CD8-positive, alpha-beta memory T cell (primary cell): ENCODE measurements at places on chromosomes 16 and 17.

GRCh38 chr17:79513206-79513605 is 97.6 kb downstream of the RBFOX3 start:
- DNase-seq, result no peak

DNA sequence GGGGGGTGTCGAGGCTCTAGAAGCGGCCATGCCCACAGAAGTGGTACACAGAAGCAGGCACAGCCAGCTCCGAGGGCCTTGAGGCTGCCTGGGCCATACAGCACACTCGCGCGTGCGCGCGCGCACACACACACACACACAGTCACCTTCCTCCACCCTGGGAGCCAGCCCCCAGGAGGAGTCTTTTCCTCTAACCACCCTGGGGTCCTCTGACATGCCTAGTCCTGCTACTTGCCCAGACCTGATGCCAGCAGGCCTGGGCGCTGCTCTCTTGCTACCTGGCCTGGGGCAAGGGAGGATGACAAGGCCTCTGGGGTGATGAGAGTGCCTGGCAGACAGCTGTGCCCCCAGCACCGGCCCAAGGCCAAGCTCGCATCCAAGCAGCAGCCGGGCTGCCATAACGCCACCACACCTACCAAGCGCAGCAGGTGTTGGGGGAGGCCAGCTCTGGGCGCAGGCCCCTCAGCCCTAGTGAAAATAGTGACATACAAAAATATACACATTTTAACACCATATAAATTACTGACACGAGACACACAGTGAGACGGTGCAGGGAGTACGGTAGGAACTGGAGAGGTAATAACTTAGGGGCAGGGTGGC is 41.1 kb downstream of the TSC2 start:
- no peak for DNase-seq

DNA sequence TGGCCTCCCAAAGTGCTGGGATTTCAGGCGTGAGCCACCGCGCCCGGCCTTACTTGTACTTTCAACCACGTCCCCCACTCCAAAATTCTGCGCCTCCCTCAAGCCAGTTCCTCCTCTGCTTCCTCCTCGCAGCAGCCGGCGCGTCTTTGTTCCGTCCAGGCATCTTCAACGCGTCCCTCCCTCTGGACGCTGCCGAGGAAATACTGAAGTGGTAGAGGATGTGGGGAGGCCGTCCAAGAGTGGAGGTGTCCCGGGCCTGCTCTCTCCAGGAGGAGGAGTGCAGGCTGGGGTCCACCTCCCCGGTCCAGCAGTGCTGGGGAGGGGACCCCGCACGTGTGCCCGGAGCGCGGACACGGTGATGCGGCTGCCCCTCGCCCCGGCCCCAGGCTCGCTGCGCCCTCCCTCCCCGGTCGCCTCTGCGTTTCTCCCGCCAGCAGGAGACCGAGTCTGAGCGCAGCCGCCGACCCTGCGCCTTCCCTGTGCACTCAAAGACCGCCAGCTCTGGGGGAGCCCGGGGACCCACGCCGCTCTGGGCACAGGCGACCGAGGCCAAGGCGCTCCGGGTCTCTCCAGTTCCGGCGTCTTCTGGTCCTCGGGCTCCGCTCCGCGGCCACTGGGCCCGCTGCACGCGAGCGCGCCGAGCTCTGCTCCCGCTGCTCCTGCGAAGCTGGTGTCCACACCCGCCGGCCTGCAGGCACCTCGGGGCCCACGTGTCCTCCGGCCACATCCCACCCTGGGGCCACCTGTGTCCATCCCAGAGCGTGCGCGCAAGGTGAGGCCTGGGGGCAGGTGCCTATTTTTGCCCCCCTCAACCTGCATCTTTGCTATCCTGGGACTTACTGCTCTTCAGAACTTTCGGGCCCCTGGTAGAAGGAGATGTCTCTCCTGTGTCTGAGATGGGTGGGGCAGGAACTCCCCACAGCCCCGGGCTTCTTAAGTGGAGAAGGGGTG is 31.7 kb downstream of the OSBPL7 start:
- peak; percentile 43 for DNase-seq

DNA sequence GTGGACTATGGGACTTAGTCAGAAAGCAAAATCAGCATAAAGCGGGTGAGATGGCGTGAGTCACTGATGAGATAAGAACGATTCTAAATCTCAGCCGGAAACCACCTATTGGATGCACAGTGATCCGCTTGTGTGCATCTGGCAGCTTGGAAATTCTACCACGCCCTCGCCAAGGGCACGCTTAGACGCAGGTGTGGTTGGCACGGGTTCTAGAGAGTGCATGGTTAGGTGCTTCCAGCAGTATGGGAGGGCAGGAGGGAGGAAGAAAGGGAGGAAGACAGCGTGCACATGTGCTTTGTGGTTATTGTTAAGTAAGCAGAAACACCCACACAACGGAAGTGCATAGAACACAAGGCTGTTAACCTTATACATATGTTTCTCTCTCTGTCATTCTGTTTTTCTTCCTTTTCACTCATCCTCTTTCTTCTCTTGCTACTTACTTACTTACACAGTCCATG is 374.0 kb upstream of the ASIC2 start:
- peak; percentile 2 for DNase-seq

- no peak for DNase-seq
Observed at GRCh38 chr17:30002088-30002487, 60.7 kb downstream of the EFCAB5 start.

DNA sequence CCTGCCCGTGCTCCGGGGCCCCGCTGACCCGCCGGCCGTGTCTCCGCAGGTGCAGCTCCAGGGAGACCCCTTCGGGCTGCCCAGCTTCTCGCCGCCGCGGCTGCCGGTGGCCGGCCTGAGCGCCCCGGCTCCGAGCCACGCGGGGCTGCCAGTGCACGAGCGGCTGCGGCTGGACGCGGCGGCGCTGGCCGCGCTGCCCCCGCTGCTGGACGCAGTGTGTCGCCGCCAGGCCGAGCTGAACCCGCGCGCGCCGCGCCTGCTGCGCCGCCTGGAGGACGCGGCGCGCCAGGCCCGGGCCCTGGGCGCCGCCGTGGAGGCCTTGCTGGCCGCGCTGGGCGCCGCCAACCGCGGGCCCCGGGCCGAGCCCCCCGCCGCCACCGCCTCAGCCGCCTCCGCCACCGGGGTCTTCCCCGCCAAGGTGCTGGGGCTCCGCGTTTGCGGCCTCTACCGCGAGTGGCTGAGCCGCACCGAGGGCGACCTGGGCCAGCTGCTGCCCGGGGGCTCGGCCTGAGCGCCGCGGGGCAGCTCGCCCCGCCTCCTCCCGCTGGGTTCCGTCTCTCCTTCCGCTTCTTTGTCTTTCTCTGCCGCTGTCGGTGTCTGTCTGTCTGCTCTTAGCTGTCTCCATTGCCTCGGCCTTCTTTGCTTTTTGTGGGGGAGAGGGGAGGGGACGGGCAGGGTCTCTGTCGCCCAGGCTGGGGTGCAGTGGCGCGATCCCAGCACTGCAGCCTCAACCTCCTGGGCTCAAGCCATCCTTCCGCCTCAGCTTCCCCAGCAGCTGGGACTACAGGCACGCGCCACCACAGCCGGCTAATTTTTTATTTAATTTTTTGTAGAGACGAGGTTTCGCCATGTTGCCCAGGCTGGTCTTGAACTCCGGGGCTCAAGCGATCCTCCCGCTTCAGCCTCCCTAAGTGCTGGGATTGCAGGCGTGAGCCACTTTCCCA is 5.9 kb downstream of the CTF1 start:
- DNase-seq, result peak; percentile 59

DNA sequence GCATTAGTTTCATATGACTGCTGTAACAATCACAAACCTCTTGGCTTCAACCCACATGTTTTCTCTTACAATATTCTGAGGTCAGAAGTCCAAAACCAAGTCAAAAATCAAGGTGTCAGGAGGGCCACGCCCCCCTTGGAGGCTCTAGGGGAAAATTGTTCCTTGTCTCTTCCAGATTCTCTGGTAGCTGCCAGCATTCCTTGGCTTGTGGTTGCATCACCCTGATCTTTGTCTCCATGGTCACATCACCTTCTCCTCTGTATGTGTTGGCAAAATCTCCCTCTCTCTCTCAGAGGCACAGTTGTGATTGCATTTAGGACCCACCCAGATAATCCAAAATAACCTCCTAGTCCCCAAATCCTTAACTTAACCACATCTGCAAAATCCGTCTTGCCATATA is 105.8 kb downstream of the GAS7 start:
- DNase-seq, result no peak

DNA sequence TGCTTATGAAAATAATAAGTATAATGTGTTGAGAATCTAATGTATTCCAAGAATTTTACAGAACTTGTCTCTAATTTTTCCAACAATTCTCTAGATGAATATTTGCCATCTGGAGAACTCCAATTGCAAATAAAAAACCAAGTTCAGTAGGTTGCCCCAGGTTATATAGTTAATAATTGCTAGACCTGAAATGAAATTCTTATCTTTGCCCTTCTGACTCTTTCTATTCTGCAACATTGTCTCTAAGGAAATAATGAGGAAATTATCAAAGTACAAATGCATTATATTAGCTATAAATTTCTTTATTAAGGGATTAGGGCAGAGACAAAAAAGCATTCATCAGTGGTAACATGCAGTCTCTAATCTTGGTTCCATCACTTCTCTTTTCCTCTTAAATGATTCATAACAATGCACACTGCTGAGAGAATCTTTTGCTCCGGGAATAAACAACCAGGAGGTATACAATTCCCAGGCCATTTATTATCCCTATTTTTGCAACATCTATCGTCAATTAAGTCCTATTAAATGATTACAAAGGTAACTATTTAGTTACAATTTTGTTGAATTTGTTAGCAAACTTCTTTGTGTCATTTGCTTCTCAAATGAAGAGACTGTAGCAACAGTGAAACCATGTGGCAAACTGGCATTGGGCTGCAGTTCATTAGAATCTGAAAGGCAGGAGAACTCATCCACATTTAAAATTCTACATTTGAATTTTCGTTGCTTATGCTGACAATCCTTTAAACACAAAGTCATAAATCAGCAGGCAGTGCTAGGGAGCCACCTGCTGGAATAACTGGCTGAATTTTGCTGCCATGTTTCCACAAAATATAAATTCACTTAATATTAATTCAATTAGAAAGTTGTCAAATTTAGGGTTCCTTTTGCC is 349.6 kb downstream of the KIF2B start:
- no peak for DNase-seq

DNA sequence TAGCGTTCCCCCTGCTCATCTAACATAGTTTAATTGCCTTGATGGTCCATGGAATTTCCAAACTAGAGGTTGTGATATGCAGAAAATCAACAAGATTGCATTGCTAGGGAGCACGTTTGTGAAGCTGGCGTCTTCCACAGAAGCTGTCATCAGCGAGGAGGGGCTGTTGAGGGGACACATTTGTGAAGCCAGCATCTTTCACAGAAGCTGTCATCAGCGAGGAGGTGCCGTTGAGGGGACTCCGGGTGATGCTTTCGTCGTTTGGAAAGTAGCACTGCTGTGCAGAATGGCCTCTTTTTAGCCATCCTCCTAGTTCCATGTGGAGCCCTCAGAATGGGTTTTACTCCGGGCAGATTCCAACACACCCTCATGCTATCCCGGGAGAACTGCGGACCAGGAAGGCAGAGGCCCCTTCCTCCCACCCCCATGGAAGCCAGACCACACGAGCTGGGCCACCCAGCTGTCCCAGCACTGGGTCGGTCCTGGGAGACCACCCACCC is 119.6 kb upstream of the CHMP6 start:
- no peak for DNase-seq

- DNase-seq, result peak; percentile 20
Observed at GRCh38 chr16:57277586-57277985, 6.9 kb downstream of the PLLP start.

DNA sequence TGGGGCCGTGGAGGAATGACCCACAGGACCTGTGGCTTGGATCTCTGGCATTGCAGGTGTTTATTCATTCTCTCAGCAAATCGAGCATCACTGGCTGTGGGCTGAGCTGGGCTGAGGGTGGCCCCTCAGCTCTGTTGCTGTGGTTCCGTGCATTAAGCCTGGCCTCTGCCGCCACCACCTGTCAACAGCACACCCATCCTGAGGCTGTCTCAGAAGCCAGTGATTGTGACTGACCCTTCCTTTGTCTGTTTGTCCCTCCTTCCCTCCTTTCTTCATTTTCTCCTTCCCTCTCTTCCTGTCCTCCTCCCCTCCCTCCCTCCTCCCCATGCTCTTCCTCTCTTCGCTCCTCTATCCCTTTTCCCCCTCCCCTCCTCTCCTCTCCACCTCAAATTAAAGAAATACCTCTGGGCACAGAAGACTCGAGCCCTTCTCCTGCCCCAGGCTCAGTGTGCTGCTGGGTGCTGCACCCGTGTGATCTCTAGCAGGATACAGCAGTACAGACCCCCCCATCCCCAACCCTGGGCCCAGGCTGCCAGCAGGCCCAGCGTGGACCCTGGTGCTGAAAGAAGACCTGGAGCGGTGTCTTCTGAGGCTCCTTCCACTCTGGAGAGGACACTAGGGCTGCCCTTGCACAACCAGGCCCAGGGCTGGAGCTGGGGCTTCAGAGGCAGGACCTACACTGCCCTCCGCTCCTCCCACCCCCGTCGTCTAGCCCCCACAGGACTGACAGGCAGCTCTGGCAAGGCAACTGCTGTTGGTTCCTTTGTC is 75.9 kb downstream of the PLD6 start:
- DNase-seq, result no peak

- no peak for DNase-seq
Observed at GRCh38 chr17:79667746-79668145, 56.9 kb upstream of the RBFOX3 start.

GRCh38 chr16:19578378-19578971 is 23.0 kb downstream of the VPS35L start:
- DNase-seq, result no peak

DNA sequence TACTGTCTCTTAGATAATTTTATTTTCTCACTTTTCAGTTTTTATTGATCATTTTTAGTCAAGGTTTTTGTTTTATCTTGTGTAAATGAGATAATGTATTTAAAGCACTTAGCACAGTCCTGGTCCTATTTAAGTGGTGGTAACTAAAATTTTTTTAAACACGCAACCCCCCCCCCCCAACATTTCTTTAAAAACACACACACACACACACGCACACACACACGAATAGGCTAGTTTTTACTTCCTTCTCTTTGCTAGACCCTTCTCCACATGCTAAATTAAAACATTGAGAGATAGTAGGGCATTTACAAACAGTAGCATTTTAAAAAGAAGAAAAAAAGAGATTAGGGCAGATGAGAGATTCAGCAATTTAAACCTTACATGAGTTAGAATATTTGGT is 5.0 kb downstream of the NFATC3 start:
- DNase-seq, result no peak

- no peak for DNase-seq
Observed at GRCh38 chr17:27496437-27496943, 40.2 kb downstream of the KSR1 start.

DNA sequence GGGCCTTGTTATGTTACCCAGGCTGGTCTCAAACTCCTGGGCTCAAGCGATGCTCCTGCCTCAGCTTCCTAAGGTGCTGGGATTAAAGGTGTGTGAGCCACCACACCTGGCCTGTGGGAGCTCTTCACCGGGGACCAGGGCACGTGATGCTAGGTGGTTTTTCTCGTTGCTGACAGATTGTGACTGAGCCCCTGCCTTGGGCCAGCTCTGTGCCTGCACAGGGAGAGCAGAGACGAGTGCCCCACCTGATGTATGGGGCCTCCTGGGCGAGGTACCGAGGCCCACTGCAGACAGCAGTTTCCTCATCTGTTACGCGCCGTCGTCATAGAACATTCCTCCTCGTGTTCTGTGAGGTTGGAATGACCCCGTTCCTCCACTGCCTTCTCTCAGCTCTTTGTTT is 280.7 kb downstream of the CPPED1 start:
- no peak for DNase-seq
